ENCODE measurements at places on chromosomes 7 and 10. TPM values are rescaled to one million over a fixed set of nuclear protein-coding genes. Genes with fewer than 3 reads are reported as not detected.

DNA sequence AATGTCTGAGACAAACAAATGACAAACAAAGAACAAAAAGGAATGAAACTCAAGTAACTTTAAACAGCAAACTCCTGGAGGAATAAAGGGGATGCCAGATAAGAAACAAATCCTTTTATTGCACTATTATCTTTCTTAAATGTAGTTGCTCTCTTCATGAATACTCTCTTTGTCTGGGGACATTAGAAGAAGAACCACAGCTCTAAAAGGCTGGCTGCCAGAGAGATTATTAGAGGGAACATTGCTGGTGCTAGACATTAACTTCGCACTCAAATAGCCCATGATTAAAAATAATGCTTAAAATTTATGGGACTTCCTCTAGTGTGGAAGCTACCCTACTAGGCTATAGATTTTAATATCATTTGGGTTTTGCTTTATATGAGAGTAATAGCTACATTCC is 1330.4 kb downstream of the XPNPEP1 start:
- no peaks in the 10 kb centered on the region for H3K36me3 ChIP-seq
- H3K27ac ChIP-seq: no peak overlapping the region
- no peaks in the 10 kb centered on the region for H3K4me1 ChIP-seq
- no peak overlapping the region for H3K4me3 ChIP-seq
- H3K27me3 ChIP-seq: no peaks in the 10 kb centered on the region

LBX1 gene
- not detected for total RNA-seq

DNA sequence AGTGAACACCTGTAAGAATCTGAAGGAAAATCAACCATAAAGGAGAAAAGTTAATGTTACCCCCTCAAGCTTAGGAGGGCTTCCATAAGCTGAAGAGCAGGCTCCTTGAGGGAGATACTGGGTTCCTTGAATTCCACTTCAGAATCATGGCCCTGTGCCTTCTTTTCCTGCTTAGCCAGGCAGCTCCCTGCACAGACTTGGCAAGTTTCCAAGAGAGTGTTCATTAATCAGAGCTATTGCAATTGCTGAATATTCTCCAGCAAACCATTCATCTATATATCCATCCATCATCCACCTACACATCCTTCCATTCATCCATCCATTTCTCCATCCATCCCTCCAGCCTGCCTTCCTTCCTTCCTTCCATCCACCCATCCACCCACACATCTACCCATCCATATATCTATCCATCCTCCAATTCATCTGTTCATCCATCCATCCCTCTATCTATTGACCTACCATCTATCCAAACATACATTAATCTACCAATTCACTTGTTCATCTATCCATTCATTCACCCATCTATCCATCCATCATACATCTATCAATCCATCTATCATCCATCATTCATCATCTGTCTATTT is 574.4 kb downstream of the PTPRN2 start:
- H3K36me3 ChIP-seq: no peaks in the 10 kb centered on the region
- H3K4me1 ChIP-seq: peaks cover 2% of the 10 kb centered on the region
- peaks cover 4% of the 10 kb centered on the region for H3K27me3 ChIP-seq
- DNase-seq: no peak

SYNPO2L gene
- not detected for total RNA-seq

DNA sequence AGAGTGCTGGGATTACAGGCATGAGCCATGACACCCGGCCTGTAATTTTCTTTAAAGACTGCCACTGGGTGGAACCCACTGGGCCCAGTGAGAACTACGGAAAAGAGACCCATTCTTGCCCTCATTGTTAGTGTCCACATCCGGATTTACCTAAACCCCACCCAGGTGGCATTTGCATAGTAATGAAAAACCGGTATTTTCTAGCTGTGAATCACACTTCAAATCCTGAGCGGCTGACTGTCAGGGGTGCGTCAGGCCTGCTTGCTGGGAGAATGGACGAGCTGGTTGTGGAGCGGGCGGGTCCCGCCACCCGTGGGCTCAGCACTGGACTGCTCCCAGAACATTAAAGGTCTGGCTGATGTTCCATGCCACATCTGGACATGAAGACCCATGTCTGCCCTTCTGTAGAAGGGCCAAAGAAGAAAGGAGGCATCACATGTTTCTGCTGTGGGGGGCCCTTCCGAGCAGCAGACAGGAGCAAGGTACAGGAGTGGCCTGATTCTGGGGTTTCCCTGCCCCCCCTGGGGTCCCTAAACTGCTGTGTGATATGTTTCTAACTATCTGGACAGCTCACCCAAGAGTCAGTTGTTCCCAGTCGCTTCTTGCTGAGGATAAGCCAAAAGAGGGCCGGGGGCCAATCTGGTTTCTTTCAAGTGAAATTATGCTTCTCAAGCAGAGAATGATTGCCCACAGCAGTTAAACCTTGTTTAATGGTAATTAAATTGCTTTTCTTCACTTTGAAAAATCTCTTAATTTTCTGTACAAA is 46.4 kb downstream of the KIAA1217 start:
- H3K27ac ChIP-seq: no peak overlapping the region
- H3K27me3 ChIP-seq: peaks cover 10% of the 10 kb centered on the region
- no peaks in the 10 kb centered on the region for H3K36me3 ChIP-seq
- H3K4me3 ChIP-seq: no peak overlapping the region
- no peaks in the 10 kb centered on the region for H3K4me1 ChIP-seq
- DNase-seq: no peak

DNA sequence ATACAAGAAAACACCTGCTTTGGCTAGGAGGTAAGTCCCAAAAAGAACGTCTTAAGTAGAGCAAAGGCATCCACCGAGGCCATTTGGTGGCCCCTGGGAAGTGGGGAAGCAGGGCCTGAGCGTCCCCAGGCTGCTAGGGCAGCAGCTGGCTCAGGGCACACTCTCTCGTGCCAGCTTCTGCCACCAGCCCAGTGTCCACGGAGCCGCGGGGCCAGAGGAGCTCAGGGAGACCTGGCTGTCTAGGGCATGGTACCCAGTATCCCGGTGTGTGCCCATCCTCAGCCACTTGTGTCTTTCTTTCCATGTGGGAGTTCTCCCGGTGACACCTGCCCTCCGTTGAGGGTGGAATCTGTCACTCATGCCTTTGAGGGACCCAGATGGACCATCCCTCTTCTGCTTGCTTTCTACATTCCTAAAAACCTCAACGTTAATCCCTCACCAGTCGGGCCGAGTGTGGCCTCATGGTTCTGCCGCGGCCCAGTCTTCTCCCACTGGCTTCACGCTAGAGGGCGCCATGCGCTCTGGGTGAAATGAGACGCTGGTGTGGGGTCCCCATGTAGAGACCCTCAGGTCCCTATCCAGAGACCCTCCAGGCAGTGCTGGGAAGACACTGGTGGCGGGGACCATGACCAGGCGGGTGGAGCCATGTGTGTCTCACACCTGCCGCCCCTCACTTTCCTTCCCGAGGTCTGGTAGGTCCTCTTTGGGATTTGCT is 9.5 kb upstream of the AP5Z1 start:
- H3K4me1 ChIP-seq: peaks cover 2% of the 10 kb centered on the region
- H3K4me3 ChIP-seq: no peak overlapping the region
- peak overlapping the region; percentile 51 for H3K27ac ChIP-seq
- no peaks in the 10 kb centered on the region for H3K36me3 ChIP-seq
- no peaks in the 10 kb centered on the region for H3K27me3 ChIP-seq
- no peak for DNase-seq

- H3K36me3 ChIP-seq: no peaks in the 10 kb centered on the region
- H3K27ac ChIP-seq: no peak overlapping the region
- H3K4me1 ChIP-seq: peaks cover 4% of the 10 kb centered on the region
These were observed 44.9 kb downstream of the JCAD start for GRCh38 chr10:30014511-30014910.

- DNase-seq: no peak
- peaks cover 25% of the 10 kb centered on the region for H3K4me1 ChIP-seq
- no peak overlapping the region for H3K4me3 ChIP-seq
- H3K27ac ChIP-seq: no peak overlapping the region
These were observed 15.1 kb downstream of the GNA12 start for GRCh38 chr7:2829040-2829439.

SUGCT gene
- 0.68 TPM for total RNA-seq

CLCN1 gene
- total RNA-seq: not detected

PDCD4 gene
- 307 TPM for total RNA-seq

- H3K36me3 ChIP-seq: peaks cover 3% of the 10 kb centered on the region
- H3K27me3 ChIP-seq: peaks cover 35% of the 10 kb centered on the region
- DNase-seq: no peak
- no peak overlapping the region for H3K27ac ChIP-seq
These were observed 232.1 kb upstream of the NPVF start for GRCh38 chr7:25460433-25460832.

CALML5 gene
- not detected for total RNA-seq

- H3K27ac ChIP-seq: peak overlapping the region; percentile 85
- H3K27me3 ChIP-seq: no peaks in the 10 kb centered on the region
- peaks cover 6% of the 10 kb centered on the region for H3K36me3 ChIP-seq
- peak overlapping the region; percentile 36 for H3K4me3 ChIP-seq
These were observed 4.4 kb downstream of the LARP4B start for GRCh38 chr10:927131-927530.

GRCh38 chr10:79246606-79247275 is 100.5 kb upstream of the PPIF start:
- H3K36me3 ChIP-seq: no peaks in the 10 kb centered on the region
- DNase-seq: no peak
- H3K4me1 ChIP-seq: peaks cover 43% of the 10 kb centered on the region
- no peaks in the 10 kb centered on the region for H3K27me3 ChIP-seq

DNA sequence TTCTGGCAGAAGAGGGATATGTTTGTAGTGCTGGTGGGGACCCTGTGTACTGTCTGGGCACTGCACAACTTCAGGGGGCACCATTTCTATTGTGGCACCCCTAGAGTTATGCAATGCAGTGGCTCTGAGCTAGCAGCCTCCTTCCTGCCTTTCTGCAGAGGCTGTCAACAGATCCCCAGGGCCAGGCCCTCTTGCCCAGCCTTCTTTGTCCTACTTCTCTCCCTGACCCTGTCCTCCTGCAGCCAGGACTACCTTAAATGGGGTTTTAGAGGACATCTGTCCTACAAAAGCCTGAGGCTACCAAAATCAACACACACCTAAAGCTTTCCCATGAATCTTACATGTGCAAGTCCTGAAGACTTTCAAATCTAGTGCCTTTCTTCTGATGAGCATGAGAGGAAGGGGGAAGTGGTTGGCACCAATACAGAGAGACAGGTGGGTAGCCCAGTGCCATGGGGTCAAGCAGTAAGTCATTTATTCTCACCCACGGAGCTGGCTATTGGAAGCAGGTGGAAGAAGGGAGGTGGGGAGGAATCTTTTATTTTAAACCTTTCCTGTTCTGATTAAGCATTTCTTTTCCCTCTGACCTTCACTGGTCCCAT is 2.4 kb downstream of the SPOCK2 start:
- peaks cover 10% of the 10 kb centered on the region for H3K36me3 ChIP-seq
- H3K27ac ChIP-seq: peak overlapping the region; percentile 99
- peak overlapping the region; percentile 99 for H3K4me3 ChIP-seq
- no peaks in the 10 kb centered on the region for H3K27me3 ChIP-seq
- H3K4me1 ChIP-seq: peaks cover 65% of the 10 kb centered on the region

TUBAL3 gene
- total RNA-seq: not detected

DNA sequence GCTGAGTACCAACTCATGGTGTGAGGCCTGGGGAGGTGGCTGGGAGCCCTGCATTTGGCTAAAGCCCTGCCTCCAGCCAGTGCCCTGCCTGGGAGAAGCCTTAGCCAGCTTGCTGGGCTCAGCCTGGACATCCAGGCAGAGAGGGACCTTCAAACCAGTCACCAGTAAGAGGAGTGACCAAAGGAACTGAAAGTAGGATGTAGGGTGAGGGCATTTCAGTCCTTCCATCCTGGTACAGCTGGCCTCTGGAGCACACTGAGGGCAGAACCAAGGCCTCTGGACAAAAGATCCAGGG is 124.8 kb downstream of the ADCY1 start:
- H3K4me3 ChIP-seq: no peak overlapping the region
- H3K4me1 ChIP-seq: no peaks in the 10 kb centered on the region
- no peak overlapping the region for H3K27ac ChIP-seq
- no peak for DNase-seq

DNA sequence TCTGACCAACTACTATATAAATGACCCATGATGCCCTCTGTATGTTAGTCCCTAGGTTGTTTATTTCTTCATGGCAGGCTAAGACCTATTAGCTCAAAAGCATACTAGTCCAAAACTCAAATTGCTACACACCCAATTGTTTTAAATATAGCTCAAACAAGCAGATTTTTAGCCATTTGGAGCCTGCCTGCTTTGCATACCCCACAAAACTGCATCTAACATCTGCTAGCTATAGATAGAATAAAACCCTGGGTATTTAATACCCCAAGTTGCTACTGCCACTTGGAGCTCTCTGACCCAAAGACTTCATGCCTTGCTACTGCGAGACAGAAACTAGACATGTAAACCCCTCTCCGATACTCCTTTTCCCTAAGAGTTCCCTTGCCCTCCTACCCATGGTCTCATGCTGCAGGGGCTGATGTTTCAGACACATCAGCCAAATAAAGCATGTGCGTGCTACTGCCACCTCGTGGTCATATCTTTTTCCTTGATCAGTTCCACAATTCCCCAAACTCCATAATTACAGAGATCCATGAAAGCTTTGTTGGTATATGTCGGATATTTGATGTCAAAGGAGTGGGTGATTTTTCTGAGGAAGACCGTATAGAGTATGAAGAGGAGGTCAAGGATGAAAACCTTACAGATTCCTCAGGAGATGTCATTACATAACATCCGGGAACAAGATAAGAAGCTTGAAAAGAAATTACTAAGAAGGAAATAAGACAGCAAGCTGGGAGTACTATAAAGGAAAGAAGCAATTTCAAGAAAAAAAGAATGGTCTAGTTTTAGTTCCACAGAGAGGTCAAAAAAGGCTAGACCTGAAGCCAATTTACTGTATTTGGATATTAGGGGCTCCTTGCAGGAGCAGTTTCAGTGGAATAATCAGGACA is 386.6 kb downstream of the SH2D4B start:
- no peak overlapping the region for H3K4me3 ChIP-seq
- peaks cover 30% of the 10 kb centered on the region for H3K27me3 ChIP-seq
- H3K4me1 ChIP-seq: no peaks in the 10 kb centered on the region
- H3K27ac ChIP-seq: no peak overlapping the region

DNA sequence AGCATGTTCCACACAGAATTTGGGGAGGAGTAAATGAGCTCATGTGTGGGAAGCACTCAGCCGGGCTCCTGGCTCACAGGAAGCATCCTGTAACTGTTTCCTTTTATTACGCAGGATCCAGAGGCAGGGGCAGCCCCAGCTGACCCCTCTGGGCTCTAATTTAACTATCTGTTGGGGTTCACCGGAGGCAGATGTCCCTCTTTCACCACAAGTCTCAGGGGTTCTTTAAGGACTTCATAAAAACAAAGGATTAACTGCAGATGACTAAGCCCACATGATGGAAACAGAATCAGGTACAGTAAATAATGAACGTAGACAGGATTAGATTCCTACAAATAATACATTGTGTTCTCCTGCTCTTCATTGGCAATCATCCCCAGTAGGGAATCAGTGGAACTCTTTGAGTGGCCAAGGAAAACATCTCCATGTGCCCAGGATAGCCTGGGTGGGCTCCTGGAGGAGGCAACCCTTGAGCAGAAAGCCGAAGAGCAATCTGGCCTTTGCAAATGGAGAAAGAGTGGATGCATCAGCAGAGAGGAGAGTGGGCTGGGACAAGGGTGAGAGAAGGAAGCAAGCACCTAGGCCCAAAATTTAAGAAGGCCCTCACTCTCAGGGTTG is 24.6 kb downstream of the TBXAS1 start:
- H3K27me3 ChIP-seq: no peaks in the 10 kb centered on the region
- peak overlapping the region; percentile 94 for H3K27ac ChIP-seq
- H3K36me3 ChIP-seq: peaks cover 2% of the 10 kb centered on the region
- peak overlapping the region; percentile 68 for H3K4me3 ChIP-seq
- no peak for DNase-seq
- peaks cover 26% of the 10 kb centered on the region for H3K4me1 ChIP-seq

- peaks cover 4% of the 10 kb centered on the region for H3K27me3 ChIP-seq
- no peaks in the 10 kb centered on the region for H3K36me3 ChIP-seq
- peaks cover 8% of the 10 kb centered on the region for H3K4me1 ChIP-seq
- DNase-seq: no peak
These were observed 2.6 kb upstream of the METTL27 start for GRCh38 chr7:73844848-73845460.
